ENCODE measurements at places on chromosomes 4 and X.

GRCh38 chr4:67899096-67899495 lies 15.3 kb upstream of the TMPRSS11D start:
- DNase-seq: no peak

- no peak for DNase-seq
Observed at GRCh38 chrX:70264784-70265183, 3.4 kb upstream of the ARR3 start.

GRCh38 chrX:17549107-17549651 lies 174.2 kb downstream of the NHS start:
- DNase-seq: no peak

- DNase-seq: no peak
Observed at GRCh38 chr4:180377741-180378140, 1865.5 kb upstream of the TENM3 start.

DNA sequence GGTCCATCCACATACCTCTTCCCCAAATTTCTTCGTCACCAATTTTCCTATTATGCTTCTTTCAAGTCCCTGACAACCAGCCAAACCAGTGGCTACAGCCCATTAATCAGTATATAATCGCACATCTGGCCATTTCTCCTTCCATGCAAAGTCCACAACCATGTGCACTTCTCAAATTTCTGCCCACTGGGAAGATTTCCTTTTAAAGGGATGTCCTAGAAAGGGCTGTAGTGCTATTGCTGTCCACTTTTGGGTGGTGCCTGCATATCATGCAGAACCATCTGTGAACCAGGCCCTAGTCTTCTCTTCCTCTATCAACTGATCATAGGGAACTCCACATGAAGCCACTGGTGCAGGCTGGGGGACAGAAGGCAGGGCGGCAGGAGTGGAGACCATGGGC lies 55.2 kb upstream of the MID1IP1 start:
- no peak for DNase-seq

DNA sequence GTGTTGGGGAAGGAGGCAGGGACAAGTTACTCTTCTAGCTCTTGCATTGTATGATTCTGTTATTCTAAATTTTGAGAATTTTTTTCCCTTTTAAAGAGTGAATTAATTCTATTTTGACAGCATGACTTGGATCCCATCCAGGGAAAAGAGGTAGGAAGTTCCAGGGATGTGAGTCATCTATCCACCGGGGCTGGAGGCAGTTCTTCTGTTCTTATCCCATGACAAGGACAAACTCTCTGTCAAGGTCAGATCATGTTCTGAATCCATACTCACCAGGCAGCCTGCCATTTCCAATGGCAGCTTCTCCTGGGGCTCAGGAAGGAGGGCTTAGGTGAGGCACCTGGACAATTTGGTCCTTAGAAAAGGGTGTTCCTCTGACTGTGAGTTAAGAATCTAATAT lies 132.0 kb upstream of the MED14 start:
- peak; percentile 49 for DNase-seq

DNA sequence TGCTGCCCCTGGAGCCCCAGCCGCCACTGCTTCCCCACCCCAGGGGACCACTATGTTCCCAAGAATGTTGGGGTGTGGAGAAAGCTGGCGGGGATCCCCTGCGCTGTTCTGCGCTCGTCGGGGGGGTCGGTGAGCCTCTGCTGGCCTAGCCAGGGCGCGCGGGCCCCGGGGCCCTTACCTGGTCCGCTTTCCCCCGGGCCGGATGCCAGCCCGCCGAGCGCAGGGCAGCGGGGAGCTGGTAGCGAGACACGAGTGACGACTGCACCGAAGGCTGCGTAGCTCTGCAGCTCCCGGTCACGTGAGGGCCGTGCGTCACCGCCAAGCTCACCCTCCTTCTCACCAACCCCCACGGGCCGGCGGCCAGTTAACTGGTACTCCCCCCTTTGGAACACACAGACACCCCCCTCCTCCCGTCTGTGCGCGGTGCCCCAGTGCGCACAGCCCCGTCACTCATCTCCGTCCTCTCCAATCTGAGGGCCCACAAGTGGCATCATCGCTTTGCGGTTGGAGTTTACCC lies at the start of gene BEX1:
Gene BEX1, minus strand, starts transcription at position 254 of the 517 bp plus-strand sequence. CDS start 897 bp downstream, outside the sequence.
- DNase-seq: peak; percentile 0

DNA sequence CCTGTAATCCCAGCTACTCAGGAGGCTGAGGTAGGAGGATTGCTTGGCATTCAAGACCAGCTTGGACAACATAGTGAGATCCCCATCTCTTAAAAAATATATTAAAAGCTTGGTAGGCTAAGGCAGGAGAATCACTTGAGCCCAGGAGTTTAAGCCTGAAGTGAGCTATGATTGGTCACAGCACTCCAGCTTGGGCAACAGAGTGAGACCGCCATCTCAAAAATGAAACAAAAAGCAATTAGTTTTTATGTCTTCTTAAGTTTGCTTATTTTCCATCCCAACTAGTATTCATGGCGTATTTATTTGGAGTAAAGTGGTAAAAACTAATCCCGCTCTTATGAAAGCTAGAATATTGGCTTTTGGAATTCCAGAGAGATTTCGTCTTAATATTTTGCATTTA lies 25.4 kb upstream of the PDE5A start:
- DNase-seq: no peak

DNA sequence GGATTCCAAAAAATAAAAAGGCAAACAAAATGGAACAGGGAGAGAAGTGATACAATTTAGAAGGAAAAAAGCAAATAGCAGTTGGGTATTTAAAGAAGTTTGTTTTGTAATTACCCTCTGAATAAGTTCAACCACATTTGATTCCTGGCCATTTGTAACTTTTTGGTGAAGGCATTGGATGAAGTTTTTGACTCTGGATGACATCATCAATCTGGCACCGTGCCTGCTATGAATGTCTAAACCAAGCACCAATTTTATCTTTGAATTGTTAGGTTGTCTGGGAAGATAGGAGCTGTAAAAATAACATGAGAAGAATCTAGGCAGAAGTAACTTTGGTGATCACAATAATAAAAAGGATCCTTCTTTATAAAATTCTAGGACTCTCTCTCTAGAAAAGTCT lies 29.5 kb downstream of the TMPRSS11A start:
- no peak for DNase-seq

DNA sequence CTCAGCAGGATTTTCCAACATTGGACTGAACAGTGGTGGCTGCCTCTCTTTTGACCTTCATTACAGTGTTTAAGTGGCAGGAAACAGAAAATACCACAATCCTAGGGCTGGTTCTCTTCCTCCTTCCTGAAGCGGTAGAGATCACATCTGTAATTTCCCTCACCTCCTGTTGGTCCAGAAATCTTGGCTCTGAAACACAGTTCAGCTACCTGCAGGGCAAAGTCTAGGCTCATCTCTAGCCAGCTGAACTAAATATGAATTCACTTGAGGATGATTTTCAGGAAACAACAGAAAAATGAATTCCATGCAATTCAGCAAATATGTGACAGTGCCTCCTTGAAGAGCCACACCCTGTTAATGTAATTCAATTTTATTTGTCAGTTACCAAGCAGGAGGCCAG lies 531.9 kb downstream of the INPP4B start:
- DNase-seq: no peak

GRCh38 chr4:97139791-97140190 lies 1003.5 kb downstream of the STPG2 start:
- no peak for DNase-seq

DNA sequence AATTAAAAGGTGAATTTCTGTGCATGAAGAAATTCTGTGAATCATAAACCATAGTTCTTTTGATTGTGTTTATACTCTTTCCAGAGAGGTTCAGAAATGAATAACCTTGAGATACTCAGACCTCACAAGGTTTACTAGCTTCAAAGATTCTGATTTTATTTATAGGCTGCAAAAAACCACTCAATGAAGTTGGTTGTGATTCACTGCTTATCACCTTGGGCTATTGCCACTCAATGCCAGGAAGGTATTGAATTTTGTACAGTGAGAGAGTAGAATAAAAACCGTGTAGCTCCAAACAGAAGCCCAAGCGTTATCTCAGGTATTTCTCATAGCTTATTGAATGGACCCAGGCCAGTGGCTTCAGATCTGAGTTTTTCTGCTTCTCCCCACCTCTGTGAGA lies 118.7 kb downstream of the FHIP1A start:
- no peak for DNase-seq

DNA sequence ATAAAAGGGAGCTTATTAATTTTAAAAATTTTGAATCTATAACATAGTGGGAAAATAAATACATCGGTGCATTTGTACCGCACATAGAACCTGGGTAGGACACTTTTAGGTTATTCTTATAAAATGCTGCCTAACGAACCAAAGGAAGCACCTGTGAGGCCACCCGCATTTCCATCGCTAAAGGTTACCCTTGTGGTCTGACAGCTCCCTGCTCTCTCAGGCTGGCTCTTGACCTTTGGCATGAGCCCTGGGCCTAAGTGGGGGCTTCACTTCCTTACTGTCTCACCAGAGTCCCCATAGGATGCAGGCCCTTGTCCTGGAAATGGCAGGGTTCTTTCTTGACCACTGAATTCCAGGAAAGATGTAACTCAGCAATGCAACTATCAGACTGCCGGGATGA lies 46.0 kb downstream of the HADH start:
- DNase-seq: no peak

DNA sequence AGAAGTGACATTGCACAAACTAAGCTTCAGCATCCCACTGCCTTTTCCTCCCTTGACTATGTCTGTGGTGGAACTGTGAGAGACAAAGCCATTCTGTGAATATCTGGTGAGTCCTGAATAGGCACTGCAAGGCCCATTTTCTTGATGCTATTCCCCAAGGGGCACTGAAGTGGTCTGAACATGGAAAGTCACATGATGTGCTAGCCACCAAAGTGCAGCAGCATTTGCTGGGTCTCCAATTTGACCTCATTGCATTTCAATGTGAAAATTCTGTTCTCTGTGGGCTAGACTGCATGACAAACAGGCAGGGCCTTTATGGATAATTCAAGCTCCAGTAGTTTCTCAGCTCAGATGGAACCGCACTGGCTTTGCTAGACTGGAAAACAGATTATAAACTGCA lies 627.4 kb upstream of the BOD1L1 start:
- no peak for DNase-seq

DNA sequence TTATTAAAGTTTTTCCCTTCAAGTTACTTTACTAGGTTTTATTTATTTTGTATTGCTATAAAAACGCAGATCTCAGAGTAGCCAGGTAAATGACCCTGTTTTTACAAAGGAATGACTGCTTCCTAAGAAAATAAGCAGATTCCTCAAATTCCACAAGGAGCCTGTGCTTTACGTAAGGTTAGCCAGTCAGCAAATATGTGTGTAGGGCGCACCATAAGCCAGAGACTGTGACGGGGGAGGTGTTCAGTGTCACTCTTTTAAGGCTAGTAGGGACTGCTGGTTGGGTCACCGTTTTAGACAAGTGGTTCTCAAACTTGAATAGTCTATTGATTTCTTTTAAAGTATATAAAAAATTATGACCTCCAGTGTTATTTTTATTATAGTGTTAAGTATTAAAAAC lies 119.9 kb downstream of the ANK2 start:
- DNase-seq: no peak

GRCh38 chr4:179709961-179710624 lies 2267.9 kb upstream of the AGA start:
- no peak for DNase-seq

DNA sequence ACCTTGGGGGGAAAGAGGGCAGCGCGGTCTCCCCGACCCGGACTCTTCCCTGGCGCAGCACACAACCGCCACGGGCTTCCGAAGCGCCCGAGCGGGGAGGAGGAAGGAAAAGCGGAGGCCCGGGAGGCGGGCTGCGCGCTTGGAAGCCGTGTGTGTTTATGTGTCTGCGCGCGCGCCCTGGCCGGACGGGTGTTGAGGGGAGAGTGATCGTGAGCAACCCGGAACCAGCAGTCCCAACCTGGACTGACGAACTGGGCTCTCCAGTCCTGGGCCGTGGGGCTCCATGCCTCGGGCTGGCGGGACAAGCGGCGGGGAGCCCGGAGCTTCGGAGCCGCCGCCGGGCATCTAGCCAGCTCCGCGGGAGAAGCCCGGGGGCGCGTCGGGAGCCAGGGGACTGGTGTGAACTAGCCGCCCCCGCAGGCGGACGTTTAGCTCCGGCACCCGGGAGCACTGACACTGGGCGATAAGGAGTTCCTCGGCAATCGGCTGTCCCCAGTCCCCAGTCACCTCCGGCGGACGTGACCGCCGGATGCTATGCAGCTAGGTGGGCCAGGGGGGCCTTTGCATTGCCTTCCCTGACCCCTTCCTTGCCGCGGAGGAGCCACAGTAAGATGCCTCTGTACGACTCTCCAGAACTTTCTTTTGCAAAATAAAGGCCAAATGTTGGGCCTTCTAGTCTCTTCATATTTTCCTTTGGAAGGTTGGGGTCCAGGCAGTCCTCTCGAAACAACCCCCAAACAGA lies 74.8 kb upstream of the BCOR start:
- DNase-seq: peak; percentile 57

- DNase-seq: peak; percentile 1
Observed at GRCh38 chr4:22416403-22416802, 99.5 kb downstream of the ADGRA3 start.

GRCh38 chr4:174156239-174156826 lies 127.1 kb downstream of the FBXO8 start:
- DNase-seq: peak; percentile 48

DNA sequence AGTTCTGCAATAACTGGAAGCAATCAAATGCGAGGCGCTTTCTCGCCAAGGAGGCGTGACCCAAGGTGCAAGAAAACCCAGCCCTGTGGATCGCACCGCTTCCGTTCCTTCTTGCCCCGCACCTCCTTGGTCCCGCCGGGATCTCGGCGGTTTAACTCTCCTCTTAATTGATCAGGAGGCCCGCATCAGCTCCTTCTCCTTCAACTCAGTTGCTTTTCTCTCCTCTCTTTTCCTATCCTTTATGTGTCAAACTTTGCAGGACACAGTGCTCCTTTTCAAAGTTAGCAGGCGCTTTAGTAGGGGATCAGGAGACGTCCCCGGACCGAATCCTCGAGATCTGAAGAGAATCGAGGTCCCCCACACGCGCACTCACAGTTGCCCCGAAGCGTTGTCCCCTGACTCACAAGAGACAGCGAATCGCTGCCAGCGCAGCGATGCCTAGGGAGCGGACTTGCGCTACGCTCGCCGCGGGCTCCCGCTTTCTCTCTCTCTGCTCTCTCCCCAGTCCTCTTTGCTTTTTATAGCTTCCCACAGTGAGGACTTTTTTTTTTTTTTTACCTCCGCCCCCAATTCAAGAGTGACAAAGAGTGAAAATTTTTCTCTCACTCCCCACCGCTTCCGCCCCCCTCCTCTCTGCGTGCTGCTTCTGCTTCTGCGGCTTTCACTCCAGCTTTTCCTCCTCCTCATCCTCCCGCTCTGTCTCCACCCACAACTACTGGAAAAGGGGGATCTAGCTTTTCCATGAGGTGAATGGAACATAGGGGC lies at the start of gene DKK2:
Gene DKK2, minus strand, starts transcription at position 495 of the 765 bp plus-strand sequence. CDS start 722 bp downstream, outside the sequence.
- DNase-seq: peak; percentile 41

- DNase-seq: no peak
Observed at GRCh38 chrX:42505016-42505415, 272.9 kb downstream of the PPP1R2C start.

All from AG10803 (cell line).